Stimulated activated naive B cell treated with anti-CD40 and anti-IgM and Interleukin-4, amounts not matched to agents 10 μg/mL and 1 μg/mL and 100 μg/mL, for 72 hours (primary cell): ENCODE measurements at places on chromosomes 1 and 21.

DNA sequence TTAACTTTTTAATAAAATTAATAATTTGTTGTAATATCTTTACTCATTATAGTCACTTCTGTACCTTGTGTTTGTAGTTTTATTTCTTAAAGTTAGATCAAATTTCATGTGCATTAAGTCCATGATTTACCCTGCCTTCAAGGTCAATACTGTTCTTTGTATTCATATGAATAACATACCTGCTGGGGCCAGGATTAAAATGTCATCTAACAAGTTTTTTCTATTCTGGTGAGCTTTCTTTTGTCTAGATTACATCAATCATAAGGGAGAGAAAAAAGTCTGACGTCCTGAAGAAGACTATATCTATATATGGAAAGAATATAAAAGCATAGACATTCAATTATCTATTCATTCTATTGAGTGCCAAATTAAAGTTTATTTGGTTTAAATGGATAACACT is 232.6 kb downstream of the COL11A1 start:
- DNase-seq, result no peak

GRCh38 chr1:192706936-192707335 is 71.0 kb downstream of the RGS13 start:
- no peak for DNase-seq

DNA sequence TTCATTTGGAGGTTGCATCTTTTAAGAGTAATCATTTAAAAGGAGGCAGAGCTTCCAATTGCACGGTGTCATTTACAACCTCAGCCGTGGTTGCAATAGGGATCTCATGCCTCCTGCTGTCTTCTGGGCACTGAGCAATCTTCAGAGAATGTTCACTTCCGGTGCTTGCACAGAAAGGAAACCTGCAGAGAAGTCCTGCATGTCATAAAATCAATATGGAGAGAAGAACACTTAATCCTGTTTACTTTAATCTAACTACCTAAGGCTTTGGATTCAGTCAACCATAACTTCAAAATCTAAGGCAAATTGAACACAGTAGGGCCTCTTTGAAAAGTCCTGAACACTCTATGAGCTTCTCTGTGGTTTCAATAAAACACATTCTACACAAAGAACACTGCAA is 11.3 kb upstream of the MAP10 start:
- no peak for DNase-seq

DNA sequence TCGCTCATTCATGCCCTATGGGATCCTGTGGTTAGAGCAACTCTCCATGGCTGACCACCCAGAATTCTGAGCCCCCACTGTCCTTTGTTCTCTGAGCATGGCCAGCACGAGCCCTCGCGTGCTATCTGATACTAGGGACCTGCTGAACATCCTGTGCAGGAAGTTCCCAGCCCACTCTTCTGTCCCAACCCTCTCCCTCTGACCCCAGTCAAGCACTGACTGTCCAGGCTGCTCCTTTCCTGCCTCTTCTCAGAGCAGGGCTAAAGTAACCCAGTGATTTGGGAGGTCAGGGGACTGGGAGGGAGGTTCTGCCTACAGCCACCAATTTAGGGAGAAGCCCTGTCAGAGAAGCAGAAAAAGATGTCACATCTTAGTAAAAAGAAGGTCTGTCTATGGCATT is 21.2 kb downstream of the CYP4B1 start:
- DNase-seq, result no peak

DNA sequence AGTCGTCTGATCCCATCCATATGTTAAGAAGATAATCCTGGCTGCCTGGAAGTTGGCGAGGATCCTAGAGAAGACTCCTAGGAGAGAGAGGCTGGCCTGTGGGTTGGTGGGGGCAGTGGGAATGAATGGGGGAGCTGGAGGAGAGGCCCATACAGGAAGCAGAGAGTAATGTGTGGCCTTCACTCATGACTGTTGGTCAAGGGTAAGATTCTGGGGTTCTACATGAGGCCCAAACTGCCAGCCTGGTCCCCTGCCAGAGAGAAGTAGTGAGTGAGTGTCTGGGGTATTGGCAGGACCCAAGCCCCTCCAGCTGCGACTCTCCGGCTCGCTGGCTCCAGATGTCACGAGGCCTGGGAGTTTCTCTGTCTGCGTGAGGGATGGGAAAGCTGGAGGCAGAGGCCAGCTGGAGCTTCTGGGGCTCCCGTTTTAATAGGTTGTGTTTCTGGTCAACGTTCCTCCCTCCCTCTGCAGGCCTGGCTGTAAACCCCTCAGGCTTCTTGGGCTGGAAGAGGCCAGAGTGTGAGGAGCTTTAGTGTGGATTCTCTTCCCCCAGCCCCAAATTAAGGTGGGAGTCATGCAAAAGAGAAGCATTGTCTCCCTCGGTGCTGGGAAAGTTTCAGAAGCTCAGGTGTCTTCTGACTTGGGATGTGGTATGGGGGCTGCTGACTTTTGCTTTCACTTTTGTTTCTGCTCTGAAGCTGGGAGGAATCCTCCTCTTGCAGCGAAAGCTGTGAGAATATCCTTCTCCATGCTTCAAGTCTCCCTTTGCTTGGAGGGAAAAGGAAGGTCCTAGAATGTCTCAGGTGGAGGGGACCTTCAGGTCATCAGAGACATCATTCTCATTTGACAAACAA is 2.6 kb downstream of the TMEM51 start:
- DNase-seq, result no peak

- no peak for DNase-seq
These were observed 144.7 kb downstream of the PCBP3 start for GRCh38 chr21:45788198-45788597.

DNA sequence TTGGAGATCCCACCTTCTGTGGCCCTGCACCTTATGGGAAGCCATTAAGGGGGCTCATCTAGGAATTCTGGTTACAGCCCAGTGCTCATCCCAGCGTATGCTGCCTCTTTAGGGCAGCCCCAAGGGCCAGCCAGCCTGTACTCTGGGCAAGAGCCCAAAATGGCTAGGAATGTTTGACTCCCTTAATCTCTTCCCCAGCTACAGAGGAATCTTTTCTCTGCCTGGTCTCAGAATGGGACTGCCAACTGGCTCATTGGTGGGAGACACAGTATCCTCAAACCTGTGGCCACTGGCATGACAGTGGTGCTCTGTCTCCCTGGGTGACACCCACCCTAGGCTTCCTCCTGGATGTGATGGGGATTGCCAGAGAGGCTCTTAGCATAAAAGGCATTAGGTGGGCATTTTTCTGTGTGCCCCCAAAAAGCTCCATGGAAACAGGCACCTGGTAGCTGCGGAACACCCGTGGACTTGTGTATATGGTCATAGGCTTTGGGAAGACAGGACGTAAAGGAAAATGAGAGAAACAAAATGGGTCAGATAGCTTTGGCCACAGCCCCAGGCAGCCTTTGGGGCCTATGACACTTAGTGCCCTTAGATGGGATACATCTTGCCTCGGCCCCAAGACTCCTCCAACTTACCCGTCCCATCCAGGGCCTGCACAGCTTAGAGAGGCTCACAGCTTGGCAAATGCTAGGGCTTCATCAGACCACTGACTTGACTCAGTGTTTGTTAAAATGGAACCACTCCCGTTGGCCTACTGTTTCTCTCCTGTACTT is 6.9 kb downstream of the TMEM81 start:
- no peak for DNase-seq

GRCh38 chr1:30342535-30343141 is 380.7 kb downstream of the MATN1 start:
- no peak for DNase-seq

GRCh38 chr1:200346700-200347099 is 63.1 kb downstream of the ZNF281 start:
- DNase-seq, result no peak

DNA sequence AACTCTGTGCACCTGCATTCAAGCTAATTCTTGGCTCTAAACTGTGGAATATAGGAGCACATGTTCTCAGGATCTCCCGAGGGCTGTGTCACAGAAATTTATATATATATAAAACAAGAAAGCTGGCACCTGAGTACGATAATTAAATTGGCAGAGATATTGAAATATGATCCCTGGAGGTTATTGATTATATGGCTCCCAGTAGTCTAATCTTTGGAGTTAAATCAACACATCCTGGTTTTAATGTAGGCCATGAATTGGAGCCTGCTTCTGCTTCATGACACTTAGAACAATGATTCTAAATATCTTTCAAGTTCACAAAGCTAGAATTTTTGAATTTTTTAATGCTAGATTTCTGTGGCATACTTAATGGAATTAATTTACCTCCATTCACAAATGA is 84.3 kb downstream of the CTH start:
- no peak for DNase-seq

GRCh38 chr21:34592120-34592955 is 22.6 kb downstream of the RCAN1 start:
- no peak for DNase-seq

GRCh38 chr1:198778049-198778448 is 139.2 kb downstream of the PTPRC start:
- no peak for DNase-seq

- no peak for DNase-seq
These were observed 12.6 kb downstream of the METTL13 start for GRCh38 chr1:171794085-171794484.
